ENCODE measurements at places on chromosomes 3 and 15. TPM values are rescaled to one million over a fixed set of nuclear protein-coding genes. Genes with fewer than 3 reads are reported as not detected.

The MUC13 gene
- total RNA-seq, result not detected

The ACKR2 gene
- total RNA-seq, result 1.1 TPM

The ELL3 gene
- 1.4 TPM for total RNA-seq

The ACP3 gene
- total RNA-seq, result 15.3 TPM

The SNRPN gene
- total RNA-seq, result 299 TPM

The SH3GL3 gene
- total RNA-seq, result 3.8 TPM

The TRPC1 gene
- total RNA-seq, result 24.3 TPM

The ASB14 gene
- total RNA-seq, result not detected

The FAM131A gene
- 18.3 TPM for total RNA-seq

The TNNC1 gene
- 64.6 TPM for total RNA-seq

The FRG2C gene
- not detected for total RNA-seq

The GOLGA8R gene
- 0.31 TPM for total RNA-seq

The ADGRG7 gene
- total RNA-seq, result 2.1 TPM

The CCR1 gene
- total RNA-seq, result not detected

The CCDC12 gene
- total RNA-seq, result 41.5 TPM

The LTF gene
- total RNA-seq, result 0.18 TPM
